NCI-H446 treated with DMSO at 0.1 percent for 48 hours (cell line): ENCODE measurements at places on chromosomes 4 and X.

- DNase-seq, result no peak
Measured at GRCh38 chr4:40214038-40214437, 17.2 kb downstream of the RHOH start.

- no peak for DNase-seq
Measured at GRCh38 chrX:98448524-98448923, 1564.8 kb downstream of the RPA4 start.

DNA sequence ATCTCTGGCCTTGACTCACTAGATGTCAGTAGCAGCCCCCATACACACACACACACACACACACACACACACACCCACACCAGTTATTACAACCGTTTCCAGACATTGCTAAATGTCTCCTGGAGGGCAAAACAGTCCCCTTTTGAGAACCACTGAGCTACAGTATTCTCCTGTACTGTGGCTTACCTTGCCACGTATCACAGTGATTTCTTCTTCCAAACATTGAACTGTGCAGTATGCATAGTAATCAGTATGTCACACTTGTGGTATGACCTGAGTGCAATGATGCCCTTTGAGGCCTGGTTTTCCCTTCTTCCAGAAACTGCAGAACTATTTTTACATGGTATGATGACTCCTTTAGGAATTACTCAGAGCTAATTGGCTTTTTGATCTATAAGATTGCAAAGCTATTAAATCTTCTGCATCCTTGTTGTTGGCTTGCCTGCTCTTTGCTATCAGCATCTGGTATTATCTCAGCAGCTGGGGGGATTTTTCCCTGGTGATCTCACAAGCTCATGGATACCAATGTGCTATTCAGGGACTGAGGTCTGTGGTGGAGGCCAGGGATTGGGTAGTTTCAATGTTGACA, 3.6 kb upstream of the THOC2 start:
- DNase-seq, result no peak

GRCh38 chrX:123988423-123989111, 27.1 kb downstream of the STAG2 start:
- DNase-seq, result no peak

- DNase-seq, result no peak
Measured at GRCh38 chr4:153955327-153955726, 166.4 kb upstream of the SFRP2 start.

DNA sequence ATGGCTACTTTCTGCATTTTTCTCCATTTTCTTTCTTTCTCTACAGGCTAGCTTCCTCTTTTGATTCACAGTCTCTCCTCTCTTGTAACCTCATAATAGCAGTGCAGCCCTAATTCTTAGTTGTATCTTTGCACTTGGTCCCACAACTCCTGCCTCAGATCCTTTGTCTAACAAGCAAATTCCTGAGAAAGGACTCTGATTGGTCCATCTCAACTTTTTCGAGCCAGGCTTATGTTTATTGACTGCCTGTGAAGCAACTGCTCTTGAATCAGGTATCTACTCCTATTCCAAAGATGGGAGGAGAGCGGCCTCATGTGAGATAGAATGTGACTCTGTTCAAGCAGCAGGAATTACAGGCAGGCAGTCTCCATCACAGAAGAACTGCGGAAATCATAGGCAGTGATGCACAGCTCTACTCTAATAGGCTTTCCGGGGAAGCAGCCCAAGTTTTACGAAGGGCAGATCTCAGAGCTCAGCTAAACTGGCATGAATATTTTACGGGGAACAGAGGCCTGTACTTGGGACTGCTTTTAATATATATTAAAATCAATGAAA, 123.5 kb downstream of the GABRB1 start:
- no peak for DNase-seq

- no peak for DNase-seq
Measured at GRCh38 chr4:42547805-42548204, 109.1 kb downstream of the ATP8A1 start.

- no peak for DNase-seq
Measured at GRCh38 chrX:130563476-130563875, 161.7 kb downstream of the RBMX2 start.

- DNase-seq, result no peak
Measured at GRCh38 chr4:4864443-4864939, 5.0 kb downstream of the MSX1 start.

DNA sequence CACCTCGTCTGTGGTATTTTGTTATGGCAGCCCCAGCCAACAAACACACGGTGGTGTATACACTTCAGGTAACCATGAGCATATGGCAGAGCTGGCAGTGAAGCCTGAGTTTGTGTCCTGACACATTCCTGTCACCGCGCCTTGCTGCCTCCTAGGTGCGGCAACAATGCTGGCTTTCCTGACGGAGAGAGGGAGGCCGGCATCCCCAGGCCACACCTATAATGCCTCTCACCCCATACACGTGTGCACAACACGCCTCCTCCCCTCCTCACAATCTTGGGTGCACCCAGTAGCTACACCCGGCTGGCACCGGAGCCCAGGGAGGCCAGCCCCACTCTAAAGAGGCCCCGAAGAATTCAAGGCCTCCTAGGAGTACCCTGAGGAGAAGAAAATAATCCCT, 158.5 kb downstream of the NSUN7 start:
- DNase-seq, result no peak

DNA sequence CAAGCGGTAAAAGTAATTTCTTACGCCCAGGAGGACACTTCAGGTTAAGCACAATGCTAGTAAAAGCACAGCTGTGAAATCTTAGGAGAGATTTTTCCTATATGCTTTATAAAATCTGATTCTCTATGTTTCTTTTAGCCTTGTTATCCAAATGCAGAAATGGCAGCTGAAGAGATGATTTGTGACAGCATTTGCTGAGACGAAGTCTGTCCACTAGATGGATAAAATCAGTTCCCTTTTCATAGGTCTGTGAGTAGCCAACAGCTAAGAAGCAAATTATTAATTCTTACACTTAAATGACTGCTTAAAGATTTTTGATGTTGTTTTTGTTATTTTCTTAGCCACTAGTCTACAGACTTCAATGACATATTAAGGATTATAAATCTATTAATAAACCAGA, 5.3 kb downstream of the GPM6A start:
- peak; percentile 63 for DNase-seq

GRCh38 chr4:170497689-170498088, 407.9 kb upstream of the AADAT start:
- no peak for DNase-seq

- no peak for DNase-seq
Measured at GRCh38 chr4:158884280-158884679, 115.5 kb downstream of the FNIP2 start.

DNA sequence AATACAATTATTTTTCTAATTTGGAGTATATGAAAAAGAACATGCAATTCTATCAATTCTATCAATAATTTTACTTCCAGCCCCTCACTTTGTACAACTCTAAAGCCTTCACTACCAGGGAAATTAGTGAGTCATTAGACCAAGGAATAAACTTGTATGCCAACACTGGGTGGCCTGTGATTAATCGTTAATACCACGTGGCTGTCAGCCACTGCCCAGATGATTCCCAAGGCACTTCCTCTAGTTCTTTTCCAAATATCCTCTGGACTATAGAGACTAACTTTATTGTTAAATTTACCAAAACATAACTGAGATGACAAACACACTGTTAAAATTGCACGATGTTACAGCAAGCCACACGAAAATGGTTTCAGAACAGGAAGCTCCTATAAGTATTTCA, 45.7 kb downstream of the MID1 start:
- DNase-seq, result no peak
